ENCODE measurements at places on chromosomes 12 and 14.
A peak's percentile ranks its signal among the peaks of the same experiment; 100 is the strongest.

- peak; percentile 57 for DNase-seq
Observed at GRCh38 chr12:14454098-14454907, 88.8 kb downstream of the ATF7IP start.

GRCh38 chr12:96503976-96504375, 14.6 kb downstream of the CFAP54 start:
- DNase-seq = no peak

- DNase-seq = peak; percentile 27
Observed at GRCh38 chr14:75794615-75795038, 133.6 kb downstream of the TTLL5 start.

DNA sequence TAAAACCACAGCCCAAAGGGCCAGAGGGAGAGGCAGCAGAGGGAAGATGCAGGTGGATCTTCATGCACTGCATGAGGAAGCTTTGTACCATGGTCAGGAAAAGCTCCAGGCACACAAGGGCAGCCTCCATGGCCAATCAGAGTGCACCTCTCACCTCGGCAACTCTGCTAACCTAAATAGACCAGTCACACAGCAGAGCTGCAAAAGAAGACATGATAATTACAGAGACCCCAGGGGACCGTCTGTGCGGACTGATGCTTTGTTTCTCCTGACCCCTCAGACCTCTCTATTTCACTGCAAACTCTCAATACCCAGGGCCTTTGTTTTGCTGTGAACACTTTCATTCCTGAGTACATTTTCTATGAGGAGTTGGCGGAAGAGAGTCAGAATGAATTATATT, 10.7 kb upstream of the TCL1B start:
- no peak for DNase-seq

GRCh38 chr14:71478542-71478941, 453.7 kb upstream of the RGS6 start:
- peak; percentile 69 for DNase-seq

- DNase-seq = no peak
Observed at GRCh38 chr14:28057359-28058296, 709.0 kb upstream of the FOXG1 start.

GRCh38 chr12:109988903-109989302, 7.3 kb downstream of the GIT2 start:
- DNase-seq = no peak

DNA sequence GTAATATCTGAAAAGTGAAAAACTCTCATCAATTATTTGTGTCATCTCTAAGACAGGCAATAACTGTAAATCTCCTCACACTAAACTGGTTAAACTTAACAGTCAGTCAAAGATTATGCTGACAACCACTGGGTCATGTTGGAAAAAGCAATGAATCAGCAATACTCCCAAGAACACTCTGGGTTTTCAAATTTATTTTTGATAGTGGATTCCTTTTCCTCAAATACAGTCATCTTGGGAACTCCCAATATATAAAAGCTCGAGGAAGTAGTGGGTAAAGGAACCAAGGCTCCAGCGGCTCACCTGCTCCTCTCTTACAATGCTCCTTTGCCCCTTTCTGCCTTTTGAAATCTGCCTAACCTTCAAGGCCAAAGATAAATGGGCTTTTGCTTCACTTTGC, 70.0 kb downstream of the ARMH4 start:
- peak; percentile 28 for DNase-seq

GRCh38 chr12:2484141-2484776, 310.5 kb upstream of the FKBP4 start:
- DNase-seq = no peak

DNA sequence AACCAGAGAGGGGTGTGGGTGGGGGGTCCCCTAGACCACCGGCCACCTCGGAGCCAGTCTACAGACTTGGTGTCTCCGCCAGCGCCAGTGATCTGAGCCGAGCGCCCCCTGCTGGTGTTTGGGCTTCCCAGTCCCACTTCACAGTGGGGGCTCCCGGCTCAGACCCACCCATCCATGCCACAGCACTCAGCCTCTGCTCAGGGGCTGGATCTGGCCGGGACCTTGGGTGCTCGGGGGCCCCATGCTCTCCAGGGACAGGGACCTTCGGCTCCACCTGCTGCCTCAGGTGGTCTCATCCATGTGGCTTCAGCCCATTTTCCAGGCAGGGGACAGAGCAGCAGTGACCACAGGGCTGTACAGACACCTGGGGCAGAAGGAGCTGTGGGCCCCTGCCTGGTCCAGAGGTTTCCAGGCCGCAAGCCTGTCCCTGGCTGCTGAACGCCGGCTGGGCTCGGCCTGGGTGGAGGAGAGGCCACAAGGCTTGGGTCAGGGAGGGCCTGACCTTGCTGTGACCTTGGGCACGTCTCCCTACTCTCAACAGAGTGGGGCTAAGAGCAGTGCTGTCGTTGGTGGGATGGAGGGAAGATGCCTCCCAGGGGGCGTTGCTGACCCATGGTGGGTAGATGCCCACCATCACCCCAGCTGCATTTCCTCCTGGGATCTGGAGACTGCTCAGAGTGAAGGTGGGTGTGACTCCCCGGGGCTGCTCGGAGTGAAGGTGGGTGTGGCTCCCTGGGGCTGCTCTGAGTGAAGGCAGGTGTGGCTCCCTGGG, 86.3 kb downstream of the KIF26A start:
- no peak for DNase-seq

- no peak for DNase-seq
Observed at GRCh38 chr14:101889898-101890297, 74.5 kb upstream of the DYNC1H1 start.

- no peak for DNase-seq
Observed at GRCh38 chr12:62834971-62835547, 99.9 kb downstream of the PPM1H start.

GRCh38 chr12:87317302-87317701, 711.9 kb downstream of the C12orf50 start:
- DNase-seq = peak; percentile 73

DNA sequence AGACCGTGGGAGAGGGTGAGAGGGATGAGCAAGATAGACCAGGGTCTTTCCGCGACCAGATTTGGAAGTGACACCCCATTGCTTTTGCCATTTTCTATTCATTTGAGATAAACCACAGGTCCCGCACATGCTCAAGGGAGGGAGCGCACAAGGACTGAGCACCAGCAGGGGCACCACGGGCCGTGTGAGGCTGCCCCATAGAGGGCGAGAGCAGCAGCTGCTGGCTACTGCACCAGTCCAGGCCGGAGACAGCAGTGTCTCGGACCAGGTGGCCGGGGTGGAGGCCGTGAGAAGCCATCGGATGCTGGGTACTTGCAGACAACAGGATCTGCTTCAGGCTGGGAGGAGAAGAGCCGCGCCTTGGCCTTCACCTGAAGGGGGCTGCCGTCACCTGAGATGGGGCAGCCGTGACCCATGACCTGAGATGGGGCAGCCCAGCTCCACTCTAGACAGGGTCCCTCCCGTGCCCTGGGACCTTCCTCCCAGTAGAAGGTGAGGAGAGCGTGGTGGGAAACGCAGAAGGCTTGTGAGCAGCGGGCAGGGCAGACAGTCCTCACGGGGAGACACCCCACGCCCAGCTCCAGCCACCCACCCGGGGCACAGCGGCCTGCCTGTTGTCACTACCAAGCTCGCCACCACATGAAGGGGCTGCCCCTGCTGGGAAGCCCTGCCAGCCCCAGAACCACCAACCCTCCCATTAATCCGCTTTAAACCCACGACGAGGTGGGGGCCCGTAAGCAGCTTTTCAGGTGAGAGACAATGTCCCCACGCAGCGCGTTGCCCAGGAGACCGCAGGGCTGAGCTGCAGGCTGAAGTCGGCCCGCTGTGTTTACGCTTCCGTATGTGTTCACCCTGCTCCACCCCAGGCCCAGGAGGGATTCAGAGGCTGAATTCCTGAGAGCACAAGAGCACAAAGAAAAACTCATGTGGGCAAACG, 61.7 kb upstream of the FBRSL1 start:
- peak; percentile 39 for DNase-seq

DNA sequence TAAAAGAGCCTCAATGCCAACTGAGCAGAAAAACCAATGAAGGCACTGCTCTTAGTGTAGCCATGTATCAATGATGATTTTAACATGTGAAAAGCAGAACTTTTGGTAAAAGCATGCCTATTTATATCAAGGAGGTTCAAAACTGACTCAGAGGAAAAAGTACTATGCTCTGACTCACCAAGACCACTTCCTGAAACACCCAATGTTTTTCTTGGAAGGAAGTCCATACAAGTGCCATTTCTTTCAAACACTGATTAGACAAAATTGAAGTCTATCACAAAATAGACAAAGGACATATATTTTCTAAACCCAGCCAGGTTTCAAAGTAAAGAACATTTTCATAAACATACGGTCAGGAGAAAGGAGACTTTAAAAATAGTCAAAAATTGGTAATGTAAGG, 88.6 kb downstream of the EPS8 start:
- DNase-seq = peak; percentile 80

DNA sequence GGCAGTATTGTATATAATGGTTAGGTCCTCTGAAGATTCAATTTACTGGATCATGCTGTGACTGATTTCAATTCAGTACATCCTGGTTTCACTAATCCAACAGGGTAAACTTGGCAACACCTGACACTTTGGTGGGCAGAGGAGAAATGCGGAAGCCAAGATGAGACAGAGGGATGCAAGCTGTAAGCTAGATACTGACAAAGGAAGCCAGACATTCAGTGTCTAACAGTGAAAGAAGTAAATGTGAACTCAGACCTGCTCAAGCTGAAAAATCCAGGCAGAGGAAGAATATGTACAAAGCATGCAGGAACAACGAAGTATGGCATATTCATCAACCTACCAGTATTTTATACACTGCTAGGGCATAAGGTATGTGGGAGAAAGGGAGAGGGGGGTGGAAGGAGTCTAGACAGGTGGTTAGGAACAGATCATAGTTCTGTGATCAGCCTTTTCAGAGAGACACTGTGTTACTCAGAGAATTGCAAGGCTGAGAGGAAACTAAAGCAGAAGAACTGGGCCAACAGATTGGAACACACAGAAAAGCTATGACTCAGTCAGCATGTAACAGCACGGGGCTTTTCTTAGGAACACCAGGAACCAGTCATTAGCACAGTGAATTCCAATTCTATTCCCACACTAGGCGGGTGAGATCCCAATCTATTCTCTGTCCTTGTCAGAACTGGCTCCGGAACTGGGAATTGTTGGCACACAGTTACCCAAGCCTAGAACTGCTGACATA, 40.3 kb downstream of the NELL2 start:
- DNase-seq = peak; percentile 72

DNA sequence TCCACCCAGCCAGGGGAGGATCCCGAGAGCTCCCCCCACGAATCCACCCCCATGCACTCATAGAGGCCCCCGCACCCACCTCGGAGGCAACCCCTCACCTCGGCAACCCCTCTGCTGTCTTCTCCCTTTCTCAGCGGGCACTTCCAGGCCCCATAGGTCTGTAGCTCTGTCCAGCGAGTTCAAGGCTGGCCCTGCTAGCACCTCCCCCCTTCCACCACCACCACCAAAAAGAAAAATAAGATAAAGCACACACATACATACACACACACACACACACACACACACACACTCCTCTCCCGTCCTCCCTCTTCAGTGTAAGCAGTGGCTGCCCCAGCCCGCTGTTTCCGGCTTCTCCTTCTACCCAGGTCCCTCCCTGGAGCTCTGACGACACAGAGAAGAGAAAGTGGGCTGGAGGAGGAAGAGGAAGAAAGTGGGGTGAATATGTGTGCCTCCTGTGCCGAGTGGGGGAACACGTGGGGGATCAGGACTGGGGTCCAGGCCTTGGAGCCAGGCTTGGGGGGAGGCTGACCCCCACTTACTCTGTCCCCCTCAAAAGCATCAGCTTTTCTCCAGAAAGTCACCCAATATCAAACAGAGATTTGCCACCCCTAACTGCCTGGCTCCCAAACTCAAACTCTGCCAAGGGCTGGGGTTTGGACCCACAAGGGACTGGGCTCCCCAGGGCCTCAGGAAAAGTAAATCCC, at the start of gene STAT6:
Gene STAT6 (minus strand): TSS at position 332 of the 704 bp plus-strand sequence. CDS start 3,084 bp downstream, outside the sequence.
- peak; percentile 86 for DNase-seq

DNA sequence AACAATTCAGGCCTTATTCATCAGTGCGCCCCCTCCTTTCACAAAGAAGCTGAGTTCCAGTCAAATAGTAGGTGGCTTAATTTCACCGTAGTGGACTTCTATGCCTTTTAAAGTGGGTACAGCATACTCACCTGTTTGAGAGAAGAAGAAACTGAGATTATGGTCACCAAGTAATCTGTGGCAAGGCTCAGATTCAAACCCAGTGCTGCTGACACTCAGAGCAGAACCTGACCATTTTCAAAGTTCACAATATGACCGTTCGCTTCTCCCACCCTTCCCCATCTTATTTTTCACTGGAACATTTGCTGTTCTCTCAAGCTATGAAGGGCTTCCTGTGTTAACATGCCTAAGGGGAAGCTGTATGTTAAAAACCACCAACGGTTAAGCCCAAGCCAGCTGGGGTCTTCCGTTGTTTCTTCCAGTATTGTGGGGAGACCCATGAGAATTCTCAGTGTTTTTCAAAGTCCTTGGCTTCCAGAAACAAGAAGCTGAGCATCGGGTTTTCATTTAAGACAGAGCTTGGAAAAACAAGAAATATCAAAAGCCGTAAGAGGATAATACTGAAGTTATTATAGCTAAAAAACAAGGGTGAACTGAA, 6.1 kb upstream of the PSMA6 start:
- no peak for DNase-seq

DNA sequence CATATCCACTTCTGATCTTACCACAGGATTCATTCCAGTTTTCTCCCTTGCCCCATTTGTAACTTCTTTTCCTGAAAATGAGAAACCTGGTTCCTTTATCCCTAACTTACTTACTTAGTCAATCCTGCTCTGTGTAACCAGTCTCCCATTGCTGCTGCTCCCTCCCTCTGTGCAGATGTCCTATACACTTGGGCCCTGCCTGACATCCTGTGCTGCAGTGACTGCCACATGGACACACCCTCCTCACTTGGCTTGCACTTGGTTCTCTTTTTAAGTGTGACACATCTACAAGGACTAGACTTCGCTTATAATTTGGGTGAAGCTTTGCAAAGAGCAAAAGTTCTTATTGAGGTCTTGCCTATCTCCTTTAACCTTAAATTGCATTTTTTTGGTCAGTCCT, 51.4 kb downstream of the FGD4 start:
- no peak for DNase-seq

DNA sequence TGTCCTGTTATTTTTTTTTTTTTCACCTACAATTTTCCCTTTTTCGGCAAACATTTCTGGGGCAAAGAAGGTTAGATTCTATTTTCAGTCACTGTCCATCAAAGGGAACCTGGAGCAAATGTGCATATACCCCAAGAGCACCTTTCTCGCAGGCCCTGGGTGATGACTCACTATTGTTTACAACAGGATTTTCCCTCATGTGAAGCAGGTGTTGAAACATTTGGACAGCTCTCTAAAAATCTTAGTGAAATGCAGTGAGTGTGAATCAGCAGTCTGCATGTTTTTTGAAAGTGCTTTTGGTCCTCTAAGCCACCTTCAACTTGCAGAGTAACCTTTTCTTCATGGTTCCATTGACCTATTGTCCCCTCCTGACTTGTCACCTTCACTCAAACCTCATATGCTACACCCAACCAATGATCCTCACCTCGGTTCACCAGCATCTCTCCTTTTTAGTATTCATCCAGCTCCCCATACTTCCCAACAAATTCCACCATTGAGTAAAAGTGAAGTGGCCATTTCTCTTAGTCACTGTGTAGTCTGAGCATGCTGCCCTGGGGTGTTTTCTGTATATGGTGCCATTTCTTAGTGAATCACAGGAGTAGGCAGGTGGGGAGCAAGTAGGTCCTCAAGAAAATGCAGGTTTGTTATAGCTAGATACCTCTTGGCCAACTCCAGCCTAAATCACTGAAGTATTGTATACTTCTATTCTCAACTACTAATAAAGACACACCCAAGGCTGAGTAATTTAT, 260.2 kb downstream of the BMP4 start:
- peak; percentile 78 for DNase-seq
